ENCODE measurements at places on chromosomes 2 and 18.

GRCh38 chr2:205094031-205094430 is 548.8 kb downstream of the PARD3B start:
- DNase-seq, result no peak

GRCh38 chr2:130346741-130347066 is 4.0 kb downstream of the IMP4 start:
- no peak for DNase-seq

GRCh38 chr18:4581966-4582365 is 126.9 kb upstream of the DLGAP1 start:
- DNase-seq, result no peak

- DNase-seq, result no peak
Measured at GRCh38 chr2:57802243-57802642, 244.4 kb upstream of the VRK2 start.

GRCh38 chr2:237118025-237118424 is 32.3 kb downstream of the COPS8 start:
- no peak for DNase-seq

- DNase-seq, result no peak
Measured at GRCh38 chr2:118490330-118490729, 357.1 kb downstream of the EN1 start.

DNA sequence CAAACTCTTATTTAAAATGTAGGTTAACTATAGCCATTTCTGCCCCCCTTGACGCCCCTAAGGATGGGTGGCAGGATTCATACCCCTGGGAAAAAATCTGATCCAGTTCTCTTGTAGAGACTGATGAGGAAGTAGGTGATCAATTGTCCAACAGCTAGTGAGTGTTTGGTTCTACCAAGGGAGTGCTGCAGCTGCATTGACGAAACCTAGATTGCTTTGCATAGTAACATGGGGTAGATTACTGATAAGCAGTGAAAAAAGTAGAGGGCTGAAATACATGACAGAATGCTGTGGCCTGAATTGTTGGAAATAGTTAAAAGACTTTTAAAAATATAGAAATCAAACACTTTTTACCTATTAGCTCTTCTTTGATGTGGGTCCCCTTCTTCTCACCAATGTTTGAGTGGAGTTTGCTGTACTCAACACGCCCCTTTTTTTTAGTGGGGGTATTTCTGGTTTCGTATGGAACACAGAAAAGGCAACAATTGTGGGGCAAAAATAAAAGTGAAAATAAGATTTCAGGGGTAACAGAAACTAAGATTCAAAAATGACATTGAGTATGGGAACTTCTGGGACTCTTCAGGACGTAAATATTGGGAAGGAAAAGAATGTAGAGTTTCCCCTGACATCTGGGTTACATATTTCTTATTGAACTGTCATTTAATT is 66.2 kb downstream of the MAIP1 start:
- DNase-seq, result no peak

- DNase-seq, result no peak
Measured at GRCh38 chr2:176669398-176670174, 400.3 kb downstream of the MTX2 start.

DNA sequence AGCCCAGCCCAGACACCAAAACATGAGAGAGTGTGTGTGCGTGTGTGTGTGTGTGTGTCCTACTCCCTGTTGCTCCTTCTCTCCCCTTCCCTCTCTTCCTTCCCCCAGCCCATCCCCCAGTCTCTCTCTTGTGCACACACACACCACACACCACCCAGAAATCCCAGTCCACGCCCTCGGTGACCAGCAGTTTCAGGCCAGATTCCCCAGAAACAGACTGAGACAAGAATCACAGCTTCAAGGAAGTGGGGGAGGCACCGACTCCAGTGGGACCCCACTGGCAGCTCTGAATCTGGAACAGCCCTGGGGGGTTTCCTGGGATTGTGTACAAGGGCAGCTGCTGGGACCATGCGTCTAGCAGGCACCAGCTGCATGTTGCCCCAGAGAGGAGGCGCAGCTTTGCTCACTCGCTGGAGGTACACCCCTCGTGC is 113.5 kb downstream of the NDUFA10 start:
- DNase-seq, result no peak

- DNase-seq, result peak; percentile 10
Measured at GRCh38 chr2:163465440-163465839, 270.4 kb downstream of the FIGN start.

- DNase-seq, result no peak
Measured at GRCh38 chr2:881204-881918, 69.3 kb upstream of the SNTG2 start.

DNA sequence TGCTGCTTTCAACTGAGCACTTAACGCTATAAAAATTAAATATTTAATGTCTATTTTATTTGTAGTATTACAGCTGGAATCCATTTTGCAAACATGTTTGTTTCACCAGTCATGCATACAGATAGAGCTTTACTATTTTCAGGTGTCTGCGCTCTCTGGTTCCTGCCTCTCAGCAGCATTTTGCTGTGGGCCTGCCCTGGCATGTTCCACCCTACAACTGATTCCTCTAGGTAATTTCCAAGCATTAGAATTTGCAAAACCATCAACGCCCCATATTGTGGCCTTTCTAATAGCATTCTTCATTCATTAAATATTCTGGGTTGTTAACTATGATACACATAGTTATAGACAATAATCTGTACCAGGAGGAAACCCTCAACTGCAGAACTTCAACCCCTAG is 266.4 kb upstream of the DLGAP1 start:
- no peak for DNase-seq

DNA sequence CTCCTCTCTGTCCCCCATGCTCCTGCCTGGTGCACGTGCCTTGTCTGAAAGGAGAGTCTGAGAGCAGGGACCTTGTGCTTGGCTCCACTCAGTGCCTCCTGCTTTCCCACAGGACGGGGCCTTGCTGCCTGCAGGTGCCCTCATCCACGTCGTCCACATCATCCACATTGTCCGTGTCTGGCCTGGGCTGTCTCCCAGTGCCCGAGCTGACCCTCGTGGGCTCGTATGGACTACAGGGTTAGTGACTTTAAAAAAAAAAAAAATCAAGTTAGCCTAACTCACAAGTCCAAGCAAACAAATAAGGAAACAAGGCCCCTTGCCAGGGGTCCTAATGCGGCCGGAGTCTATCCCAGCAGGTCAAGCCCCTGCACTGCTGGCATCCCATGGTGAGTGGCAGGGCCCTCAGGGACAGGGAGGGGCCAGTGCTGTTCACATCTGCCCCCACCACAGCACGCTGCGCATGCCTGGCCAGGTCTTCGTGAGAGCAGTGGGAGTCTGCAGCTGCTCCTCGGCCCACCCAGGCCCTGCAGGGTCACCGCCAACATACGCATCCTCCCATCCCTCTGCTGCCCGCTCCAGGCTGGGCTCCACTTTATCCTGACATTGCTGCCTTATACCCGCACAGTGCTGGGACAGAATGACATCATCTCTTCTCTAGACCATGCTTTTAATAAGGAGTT is 232.6 kb downstream of the NDUFA10 start:
- DNase-seq, result no peak

GRCh38 chr2:140586379-140586778 is 1544.4 kb downstream of the LRP1B start:
- no peak for DNase-seq

DNA sequence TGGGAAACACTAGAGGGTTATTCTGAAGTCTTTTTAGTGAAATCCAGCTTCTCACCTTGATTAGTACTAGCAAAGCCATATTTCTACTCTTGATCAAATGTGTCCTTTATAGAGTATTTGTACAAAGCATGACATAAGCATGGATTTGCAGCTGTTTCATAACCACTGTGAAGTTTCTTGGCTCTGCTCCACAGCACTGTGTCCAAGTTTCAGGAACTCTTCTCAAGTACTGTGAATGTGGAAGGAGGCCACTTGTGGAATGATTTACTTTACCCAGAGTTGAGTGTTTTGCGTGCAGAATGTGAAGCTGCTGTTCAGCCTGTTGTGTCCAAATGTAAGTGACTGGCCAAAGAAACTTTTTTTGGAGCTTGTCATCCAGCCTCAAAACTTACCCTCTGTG is 16.2 kb upstream of the MAPRE2 start:
- DNase-seq, result no peak

DNA sequence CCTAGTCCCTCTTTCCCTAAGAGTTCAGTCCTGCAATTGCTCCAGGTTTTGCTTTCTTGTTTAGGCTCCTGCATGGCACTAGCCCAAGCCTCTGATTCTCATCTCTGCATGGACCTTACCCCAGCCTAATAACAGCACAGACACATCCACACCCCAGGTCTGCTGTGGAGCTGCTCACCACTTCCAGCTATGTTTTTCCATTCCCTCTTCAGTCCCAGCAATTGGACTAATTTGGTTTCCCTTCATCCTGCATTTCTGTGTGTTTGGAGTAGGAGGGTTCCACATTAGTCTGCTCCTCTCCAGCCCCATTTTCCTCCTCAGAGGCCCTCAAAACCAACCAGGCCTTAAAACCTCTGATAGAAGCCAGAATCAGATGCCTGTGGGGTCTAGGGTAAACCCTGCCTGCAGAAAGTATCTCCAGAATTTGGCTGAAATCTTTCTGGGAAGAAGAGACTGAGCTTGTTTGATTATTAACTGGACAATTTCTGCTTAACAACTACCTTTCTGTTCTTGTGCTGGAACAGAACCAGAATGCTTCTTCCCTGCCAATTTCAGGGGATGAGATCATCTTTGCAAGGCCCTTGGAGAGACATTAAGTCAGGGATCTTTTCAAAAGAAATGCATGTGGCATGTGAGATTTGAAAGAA is 95.9 kb downstream of the GFPT1 start:
- no peak for DNase-seq

GRCh38 chr18:79476918-79477571 is 81.3 kb downstream of the NFATC1 start:
- DNase-seq, result no peak

- DNase-seq, result no peak
Measured at GRCh38 chr2:132690664-132691303, 20.8 kb upstream of the LYPD1 start.

GRCh38 chr2:75589391-75590105 is 28.8 kb upstream of the EVA1A start:
- no peak for DNase-seq

- no peak for DNase-seq
Measured at GRCh38 chr2:174856447-174856846, 92.2 kb upstream of the CHRNA1 start.

- no peak for DNase-seq
Measured at GRCh38 chr2:238113611-238114010, 13.5 kb downstream of the ESPNL start.

GRCh38 chr18:7684966-7685365 is 117.8 kb downstream of the PTPRM start:
- DNase-seq, result no peak

DNA sequence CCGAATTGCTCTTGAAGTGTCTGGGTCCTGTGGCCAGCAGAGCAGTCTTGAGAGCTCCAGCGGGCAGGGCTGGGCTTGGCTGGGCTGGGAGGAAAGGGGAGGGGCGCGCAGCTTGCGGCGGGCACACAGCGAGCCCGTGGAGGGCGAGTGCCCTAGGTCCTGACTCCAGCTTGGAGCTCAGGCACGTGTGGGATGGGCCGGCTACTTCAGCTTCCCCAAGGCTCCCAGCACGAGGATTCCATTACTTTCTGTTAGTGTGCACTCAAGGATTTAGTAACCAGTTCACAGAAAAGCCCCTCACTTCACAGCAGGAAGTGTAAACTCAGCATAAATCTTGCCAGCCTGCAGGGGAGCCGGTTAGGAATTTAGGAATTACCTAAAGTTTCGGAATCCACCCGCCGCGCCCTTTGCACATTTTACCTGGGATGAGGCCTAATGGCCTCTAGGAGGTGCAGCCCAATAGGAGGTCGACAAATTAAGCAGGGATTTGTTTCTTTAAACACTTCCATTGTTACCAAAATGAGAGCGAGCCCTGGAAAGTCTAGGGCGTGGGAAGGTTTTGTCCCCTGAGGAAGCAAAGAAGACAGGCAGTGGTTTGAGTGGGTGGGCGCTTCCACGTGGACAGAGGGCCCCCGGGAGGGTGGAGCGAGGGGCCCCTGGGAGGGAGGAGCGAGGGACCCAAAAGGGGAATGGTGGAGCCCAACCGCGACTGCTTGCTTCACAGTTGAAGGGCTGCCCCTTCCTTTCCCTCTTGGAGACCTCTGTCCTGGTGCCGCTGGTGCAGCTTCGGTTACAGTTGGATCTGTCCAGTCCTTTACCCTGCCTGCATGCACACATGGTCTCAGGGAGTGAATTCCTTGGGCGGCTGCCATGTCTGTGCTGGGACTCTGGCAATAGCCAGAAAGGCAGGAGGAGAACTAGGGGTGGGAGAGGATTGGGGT is 93.3 kb downstream of the CTAGE1 start:
- DNase-seq, result no peak

GRCh38 chr18:13495961-13496360 is 230.4 kb downstream of the FAM210A start:
- DNase-seq, result no peak

- no peak for DNase-seq
Measured at GRCh38 chr2:72895759-72896281, 8.6 kb downstream of the SPR start.

GRCh38 chr2:207816546-207816945 is 46.8 kb upstream of the FZD5 start:
- DNase-seq, result no peak

DNA sequence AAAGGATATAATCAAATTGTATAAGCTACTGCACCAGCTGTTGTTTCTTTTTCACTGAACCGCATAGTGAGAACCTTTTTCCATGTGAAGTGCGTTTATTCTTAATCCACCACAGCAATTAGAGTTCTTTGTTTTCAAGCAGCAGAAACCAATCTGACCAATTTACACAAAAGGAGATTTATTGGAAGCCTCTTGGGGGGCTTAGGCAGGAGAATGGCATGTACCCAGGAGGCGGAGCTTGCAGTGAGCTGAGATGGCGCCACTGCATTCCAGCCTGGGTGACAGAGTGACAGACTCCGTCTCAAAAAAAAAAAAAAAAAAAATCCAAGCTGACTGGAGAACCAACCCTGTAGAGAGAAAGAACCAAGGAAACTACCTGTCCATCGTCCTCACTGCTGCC is 10.0 kb downstream of the ADNP2 start:
- DNase-seq, result no peak

GRCh38 chr2:9652898-9653479 is 22.2 kb upstream of the YWHAQ start:
- DNase-seq, result no peak

- DNase-seq, result no peak
Measured at GRCh38 chr18:75172299-75173124, 36.4 kb downstream of the PTGR3 start.

- DNase-seq, result no peak
Measured at GRCh38 chr2:18208956-18209355, 330.5 kb downstream of the KCNS3 start.

DNA sequence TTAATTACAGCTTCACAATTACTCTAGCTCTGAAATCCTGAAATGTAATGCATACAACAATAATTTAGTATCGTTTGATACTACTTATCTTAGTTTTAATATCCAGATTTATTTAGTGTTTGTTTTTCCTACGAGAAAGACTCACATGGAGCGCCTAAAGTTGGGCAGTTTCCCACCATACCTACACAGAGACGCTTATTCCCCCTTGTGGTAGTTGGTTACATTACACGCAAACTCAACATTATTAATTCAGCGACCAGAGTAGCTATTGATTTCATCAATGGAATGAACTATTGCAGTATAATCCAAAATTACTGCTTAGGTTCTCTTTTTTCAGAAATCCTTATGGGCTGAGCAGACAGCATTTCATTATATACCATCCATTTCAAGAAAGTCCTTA is 164.0 kb upstream of the REG3G start:
- DNase-seq, result no peak

- peak; percentile 37 for DNase-seq
Measured at GRCh38 chr18:32771871-32772580, 797 bp downstream of the KLHL14 start.
